ENCODE measurements at places on chromosomes 2 and 18. TPM values are rescaled to one million over a fixed set of nuclear protein-coding genes. Genes with fewer than 3 reads are reported as not detected.

Gene RBM45
- total RNA-seq: 12.7 TPM

Gene TTC31
- 25.2 TPM for total RNA-seq

Gene PSMA8
- total RNA-seq: not detected

Gene VIL1
- 545 TPM for total RNA-seq

Gene RTP5
- not detected for total RNA-seq

Gene ANO7
- 55.0 TPM for total RNA-seq

Gene RELCH
- 56.9 TPM for total RNA-seq

Gene RGPD3
- total RNA-seq: 0.05 TPM

Gene GPR155
- 4.0 TPM for total RNA-seq

Gene ALK
- total RNA-seq: not detected

Gene TOGARAM2
- 0.24 TPM for total RNA-seq

Gene RESP18
- total RNA-seq: not detected

Gene METAP1D
- total RNA-seq: 5.8 TPM

Gene RAX
- total RNA-seq: not detected

Gene CCDC148
- 0.49 TPM for total RNA-seq

Gene ASB18
- total RNA-seq: not detected

Gene FMNL2
- 10.6 TPM for total RNA-seq

Gene RAB27B
- 12.5 TPM for total RNA-seq

Gene PTPRN
- 1.9 TPM for total RNA-seq

Gene CNOT9
- 52.5 TPM for total RNA-seq

Gene AQP12B
- 7.9 TPM for total RNA-seq

Gene IL36A
- not detected for total RNA-seq

Gene ACADL
- not detected for total RNA-seq

Gene TXNL4A
- total RNA-seq: 101 TPM

Gene GCG
- total RNA-seq: 81.3 TPM

Gene RBBP8
- 29.5 TPM for total RNA-seq

Gene UGT1A10
- total RNA-seq: 45.2 TPM

Gene MTCL1
- total RNA-seq: 2.3 TPM

Gene THSD7B
- total RNA-seq: 0.05 TPM

Gene IL1B
- total RNA-seq: 1.6 TPM

Gene PIGN
- total RNA-seq: 37.9 TPM

Gene TM4SF20
- 4.2 TPM for total RNA-seq

Gene NHEJ1
- 51.1 TPM for total RNA-seq

Gene TMEM17
- total RNA-seq: 0.35 TPM

Gene CTNNA2
- total RNA-seq: 0.17 TPM
